Bronchial epithelial cell (primary cell): ENCODE measurements at places on chromosomes 2 and 18.

DNA sequence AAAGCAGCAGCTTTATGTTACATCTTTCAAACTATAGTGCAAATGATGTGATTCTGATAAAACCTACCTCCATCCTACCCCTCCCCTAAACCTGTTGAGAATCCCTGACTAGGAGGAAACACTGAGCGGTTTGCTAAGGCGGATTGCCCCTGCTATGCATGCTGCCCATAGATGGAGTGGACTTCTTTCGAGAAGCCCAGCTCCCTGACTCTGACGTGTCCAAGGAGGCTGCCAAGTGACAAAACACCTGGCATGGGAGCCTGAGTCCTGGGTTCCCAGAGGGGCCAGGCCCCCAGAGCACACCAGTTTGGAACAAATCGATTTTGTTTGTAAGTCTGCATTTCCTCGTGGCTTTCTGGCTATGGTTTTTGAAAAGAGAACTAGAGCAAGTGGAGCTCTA lies 1.4 kb upstream of the UXS1 start:
- no peak for DNase-seq

- DNase-seq: no peak
These were observed 33.8 kb upstream of the COPS8 start for GRCh38 chr2:237051861-237052260.

DNA sequence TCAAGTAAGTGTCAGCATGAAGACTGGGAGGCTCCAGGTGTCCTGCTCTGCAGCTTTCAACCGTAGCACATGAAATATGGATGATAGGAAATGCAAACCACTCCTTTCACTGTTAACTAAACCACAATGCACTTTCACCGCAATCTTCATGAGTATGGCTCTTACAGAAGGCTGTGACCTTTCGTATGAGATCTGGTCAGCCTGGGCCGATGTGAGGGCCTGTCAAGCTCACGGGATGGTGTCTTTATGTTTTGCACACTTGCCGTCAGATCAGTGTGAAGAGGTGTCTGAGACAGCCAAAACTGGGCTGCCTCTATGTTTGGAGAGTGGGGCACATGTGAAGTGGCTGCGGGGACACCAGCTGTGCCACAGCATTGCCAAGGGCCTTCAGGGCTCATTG lies 62.8 kb upstream of the AFF3 start:
- DNase-seq: no peak

- DNase-seq: peak; percentile 73
These were observed 149.4 kb upstream of the NDUFV2 start for GRCh38 chr18:8952769-8953760.

GRCh38 chr2:238406221-238406997 lies 20.3 kb upstream of the ASB1 start:
- no peak for DNase-seq
